ENCODE measurements at places on chromosomes 5 and 9.

DNA sequence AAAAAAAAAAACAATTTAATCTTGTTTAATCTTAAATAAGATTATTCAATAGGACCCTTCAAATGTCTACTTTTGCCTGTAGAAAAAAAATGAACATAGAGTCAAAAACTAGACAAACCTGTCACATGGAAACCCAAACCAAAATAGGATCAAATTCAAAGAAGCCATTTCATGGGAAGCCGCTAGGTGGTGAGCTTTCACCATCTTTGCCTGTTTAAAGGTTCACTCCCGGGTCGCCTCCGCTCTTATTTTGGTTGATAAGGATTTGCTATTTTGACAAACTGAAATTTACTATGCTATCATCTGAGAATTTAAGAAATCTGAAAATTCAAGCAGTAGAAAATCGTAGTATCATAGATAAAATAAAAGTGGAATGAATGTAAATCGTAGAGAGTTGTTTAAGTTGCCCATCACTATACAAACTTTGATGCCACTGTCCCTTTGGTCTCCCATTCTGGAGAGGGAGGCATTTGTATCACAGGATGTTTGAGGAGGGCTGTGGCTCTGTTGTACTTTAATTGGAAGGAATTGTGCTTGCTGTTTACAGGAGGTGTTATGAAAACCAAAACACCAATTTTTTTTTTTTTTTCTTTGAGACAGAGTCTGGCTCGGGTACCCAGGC, 43.5 kb upstream of the DNAH5 start:
- DNase-seq, result no peak

DNA sequence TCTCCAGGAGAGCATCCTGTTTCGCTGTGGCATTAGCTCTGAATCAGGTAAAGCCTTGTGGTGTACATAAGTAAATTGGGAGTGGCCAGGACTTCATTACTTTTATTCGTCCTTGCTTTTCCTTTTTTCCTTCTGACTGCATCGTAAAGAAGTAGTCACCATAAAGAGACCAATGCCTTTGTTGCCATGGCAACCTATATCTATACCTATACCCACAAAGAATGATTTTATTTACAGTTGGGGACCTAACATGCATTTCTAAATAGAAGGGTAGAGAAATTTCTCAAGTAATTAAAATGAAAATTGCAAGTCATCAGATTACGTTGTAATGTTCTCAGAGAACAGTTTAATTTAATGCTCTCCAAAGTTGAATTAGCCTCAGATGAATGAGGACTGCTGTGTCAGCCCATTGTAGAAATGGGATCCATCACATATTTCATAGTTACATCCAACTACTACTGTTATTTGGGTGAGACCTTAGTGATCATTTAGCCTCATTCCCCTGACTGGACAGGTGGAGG, 18.6 kb downstream of the PTCD2 start:
- DNase-seq, result no peak

DNA sequence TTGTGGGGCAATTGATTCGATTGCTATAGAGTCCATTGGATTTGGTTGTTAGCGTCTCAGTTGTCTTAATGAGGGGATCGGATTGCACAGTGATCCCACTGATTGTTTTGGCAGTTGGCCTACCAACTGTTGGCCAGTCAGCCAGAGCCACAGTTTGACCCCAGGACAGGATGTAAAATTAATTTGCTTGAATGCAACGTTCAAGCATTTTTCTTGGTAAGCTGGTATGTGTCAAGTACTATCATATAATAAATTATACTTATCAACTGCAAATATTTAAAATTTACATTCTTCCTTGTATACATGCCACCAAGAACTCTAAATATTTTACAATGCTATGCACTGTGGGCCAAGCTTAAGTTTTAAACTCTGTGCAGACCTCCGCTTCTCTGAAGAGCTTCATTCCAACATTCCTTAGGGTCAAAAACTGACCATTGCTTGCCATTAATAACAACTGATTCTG, 80.4 kb upstream of the OSMR start:
- no peak for DNase-seq

DNA sequence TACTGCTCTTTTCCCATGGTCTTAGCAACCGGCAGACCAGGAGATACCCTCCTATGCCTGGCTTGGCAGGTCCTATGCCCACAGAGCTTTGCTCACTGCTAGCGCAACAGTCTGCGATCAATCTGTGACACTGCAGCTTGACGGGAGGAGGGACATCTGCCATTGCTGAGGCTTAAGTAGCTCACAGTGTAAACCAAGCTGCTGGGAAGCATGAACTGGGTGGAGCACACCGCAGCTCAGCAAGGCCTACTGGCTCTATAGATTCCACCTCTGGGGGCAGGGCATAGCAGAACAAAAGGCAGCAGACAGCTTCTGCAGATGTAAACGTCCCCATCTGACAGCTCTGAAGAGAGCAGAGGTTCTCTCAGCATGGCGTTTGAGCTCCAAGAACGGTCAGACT, 40.4 kb downstream of the MCTP1 start:
- DNase-seq, result no peak

DNA sequence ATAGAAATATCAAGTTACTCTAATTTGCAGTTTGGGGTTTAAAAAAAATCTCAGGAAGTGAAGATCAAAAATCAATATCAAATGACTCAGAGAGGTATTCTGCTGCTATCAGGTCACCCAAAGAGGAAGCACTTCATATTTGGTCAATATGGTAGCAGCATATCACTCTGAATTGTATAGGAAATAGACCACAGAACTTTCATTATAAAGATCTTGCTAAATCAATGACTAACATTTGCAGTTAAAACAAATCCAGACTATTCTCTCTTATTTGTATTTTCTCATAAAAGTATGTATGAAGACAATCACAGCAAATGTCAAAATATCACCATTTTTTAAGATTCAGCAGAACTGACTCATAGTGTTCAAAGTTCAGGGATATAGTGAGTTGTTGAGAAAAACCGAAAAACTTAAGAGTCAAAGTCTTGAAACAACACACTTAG, 105.8 kb upstream of the PCSK1 start:
- no peak for DNase-seq

- DNase-seq, result no peak
Measured at GRCh38 chr5:53642061-53642460, 81.6 kb downstream of the NDUFS4 start.

DNA sequence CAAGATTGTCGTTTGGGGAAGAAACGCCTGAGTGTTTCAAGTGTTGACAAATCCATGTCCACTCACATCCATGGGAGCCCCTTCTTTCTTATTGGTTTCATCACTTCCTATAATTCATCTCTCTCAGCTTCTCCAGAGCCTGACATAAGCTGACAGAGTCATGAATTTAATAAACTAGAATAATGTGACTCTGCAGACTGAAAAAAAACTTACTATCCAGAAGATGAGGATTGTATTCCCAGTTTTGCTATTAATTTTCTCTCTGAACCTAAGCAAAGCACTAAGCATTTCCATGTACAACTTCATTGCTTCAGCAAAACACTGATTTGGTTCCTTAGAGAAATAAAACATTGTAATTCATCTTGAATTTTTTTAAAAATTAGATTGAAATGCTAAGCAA, 691.8 kb downstream of the MTRR start:
- no peak for DNase-seq

DNA sequence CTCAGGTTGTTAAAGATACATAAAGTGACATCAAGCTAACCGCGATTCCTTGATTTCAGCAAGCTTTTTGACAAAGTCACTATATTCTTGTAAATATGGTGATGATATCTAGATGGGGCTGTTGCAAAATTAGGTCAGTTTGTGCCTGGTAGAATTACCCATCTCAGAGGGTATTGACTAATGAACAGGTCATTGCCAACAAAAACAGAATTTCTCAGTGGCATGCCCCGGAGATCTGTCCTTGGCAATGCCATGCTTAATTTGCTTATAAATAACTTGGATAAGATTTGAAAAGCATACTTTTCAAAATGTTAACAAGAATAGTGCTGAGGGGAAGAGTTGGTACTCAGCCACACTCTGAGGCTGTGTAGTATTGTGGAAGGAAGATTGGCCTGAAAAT, 783.3 kb upstream of the SEMA6A start:
- DNase-seq, result no peak

Measured in activated CD8-positive, alpha-beta memory T cell treated with anti-CD3 and anti-CD28 coated beads for 24 hours (primary cell).